ENCODE measurements at places on chromosomes 11 and 22.
A peak's percentile ranks its signal among the peaks of the same experiment; 100 is the strongest.

- DNase-seq, result no peak
Measured at GRCh38 chr22:49042066-49042465, 785.6 kb downstream of the BRD1 start.

- no peak for DNase-seq
Measured at GRCh38 chr11:17401841-17402240, 13.4 kb upstream of the KCNJ11 start.

DNA sequence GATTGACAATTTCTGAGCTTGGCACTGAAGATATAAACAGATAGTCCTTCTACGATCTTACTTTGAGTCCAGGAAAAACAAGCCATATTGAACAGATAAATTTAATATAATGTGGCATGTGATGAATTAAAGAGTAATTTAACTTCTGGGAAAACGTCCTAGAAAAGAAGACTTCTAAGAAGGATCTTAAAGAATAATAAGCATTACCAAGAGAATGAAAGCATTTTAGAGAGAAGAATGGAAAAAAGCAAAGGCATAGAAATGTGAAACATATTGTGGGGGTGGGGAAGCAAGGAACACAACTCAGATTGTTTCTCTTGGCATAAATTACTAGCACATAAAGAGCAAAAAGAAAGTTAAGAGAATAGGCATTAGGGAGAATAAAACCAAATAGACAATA lies 5.4 kb downstream of the DDIAS start:
- DNase-seq, result no peak

GRCh38 chr22:41092023-41092817 lies at the start of gene EP300:
Gene EP300 (plus strand): TSS chr22:41092592. CDS start chr22:41093005, 413 bp downstream.
- peak; percentile 93 for DNase-seq

DNA sequence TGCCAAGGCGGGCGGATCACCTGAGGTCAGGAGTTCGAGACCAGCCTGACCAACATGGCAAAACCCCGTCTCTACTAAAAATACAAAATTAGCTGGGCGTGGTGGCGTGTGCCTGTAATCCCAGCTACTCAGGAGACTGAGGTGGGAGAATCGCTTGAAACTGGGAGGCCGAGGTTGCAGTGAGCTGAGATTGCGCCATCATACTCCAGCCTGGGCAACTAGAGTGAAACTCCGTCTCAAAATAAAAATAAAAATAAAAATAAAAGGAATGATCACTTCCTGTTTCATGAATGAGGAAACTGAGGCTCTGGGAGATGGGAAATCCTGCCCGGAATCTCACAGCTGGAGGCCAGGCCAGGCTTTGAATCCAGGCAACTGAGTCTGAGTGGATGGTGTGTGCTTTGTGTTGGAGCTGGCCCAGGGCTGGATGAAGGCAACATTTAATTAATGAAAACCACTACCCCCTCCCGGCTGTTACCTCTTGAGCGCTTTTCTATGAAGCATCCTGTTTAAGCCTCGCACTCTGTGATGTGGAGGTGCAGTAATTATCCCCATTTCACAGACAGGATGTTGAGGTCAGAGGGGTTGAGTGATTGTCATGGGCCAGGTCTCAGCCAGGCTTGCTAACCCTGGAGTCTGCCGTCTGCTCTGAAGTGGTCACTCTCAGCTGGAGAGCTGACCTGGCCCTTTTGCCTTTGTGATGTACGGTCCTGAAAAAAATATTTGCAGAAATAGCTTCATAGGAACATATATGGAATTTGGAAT lies 27.8 kb downstream of the LRP5 start:
- no peak for DNase-seq

- no peak for DNase-seq
Measured at GRCh38 chr11:464316-464715, 14.2 kb downstream of the PTDSS2 start.

- DNase-seq, result no peak
Measured at GRCh38 chr11:94518300-94518699, 6.0 kb downstream of the C11orf97 start.

DNA sequence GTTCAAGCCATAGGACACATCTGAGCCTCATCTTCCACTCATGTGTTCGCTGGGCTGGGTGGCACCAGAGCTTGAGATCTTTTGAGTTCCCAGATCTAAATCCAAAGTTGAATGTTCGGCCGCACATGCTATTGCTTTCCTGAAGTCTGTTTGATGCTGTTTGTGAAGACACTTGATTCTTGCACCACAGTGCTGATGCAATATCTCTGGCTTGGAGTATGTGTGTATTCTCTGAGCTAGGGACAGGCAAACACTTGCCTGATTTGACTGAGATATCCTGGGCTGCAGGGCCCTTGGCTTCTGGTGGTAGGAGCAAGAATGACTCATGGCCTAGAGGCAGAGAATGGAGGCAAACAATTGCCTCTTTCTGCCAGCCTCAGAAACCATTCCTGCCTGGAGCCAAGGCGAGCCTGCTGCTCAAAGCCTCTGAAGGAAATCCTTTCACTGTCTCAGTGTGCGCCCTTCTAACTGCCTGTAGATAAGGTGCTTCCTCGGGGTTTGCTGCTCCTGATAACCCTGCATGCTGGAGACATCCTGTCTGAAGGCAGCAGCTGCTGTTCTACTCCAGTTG lies 73.0 kb downstream of the CYB5R2 start:
- peak; percentile 90 for DNase-seq

DNA sequence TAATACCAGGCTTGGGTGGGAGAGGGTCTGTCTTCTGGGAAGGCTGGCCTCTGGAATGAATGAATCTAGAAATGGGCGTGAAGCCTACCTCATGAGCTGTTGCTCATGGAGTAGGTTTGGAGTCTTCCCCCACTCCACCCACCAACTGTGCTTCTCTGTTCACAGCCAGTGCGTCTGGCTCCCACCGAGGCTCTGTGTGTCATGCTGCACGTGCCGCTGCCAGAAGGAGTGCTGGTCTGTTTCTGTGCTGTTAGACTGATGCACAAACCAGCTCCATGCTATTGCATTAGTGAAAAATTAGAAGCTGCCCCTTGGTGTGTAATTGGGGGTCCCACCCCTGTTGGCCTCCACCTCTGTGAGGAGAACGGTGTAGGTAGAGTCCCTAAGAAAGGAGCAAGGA lies 132.3 kb upstream of the PARVA start:
- no peak for DNase-seq

DNA sequence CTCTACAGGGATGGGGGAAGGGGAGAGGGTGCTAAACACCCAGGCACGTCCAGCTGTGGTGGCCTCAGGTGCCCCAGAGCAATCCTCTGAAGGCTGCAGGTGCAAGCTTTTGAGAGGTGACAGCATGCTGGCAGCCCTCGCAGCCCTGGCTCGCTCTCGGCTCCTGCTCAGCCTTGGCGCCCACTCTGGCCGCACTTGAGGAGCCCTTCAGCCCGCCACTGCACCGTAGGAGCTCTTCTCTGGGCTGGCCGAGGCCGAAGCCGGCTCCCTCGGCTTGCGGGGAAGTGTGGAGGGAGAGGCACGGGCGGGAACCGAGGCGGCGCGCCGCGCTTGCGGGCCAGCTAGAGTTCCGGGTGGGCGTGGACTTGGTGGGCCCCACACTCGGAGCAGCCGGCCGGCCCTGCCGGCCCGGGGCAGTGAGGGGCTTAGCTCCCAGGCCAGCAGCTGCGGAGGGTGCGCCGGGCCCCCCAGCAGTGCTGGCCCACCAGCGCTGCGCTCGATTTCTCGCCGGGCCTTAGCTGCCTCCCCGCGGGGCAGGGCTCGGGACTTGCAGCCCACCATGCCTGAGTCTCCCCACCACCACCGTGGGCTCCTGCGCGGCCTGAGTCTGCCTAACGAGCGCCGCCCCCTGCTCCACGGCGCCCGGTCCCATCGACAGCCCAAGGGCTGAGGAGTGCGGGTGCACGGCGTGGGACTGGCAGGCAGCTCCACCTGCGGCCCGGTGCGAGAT lies 112.1 kb downstream of the TRIM29 start:
- DNase-seq, result no peak

- no peak for DNase-seq
Measured at GRCh38 chr22:17214416-17215043, 4.7 kb downstream of the ADA2 start.

- no peak for DNase-seq
Measured at GRCh38 chr11:103370076-103370475, 260.9 kb downstream of the DYNC2H1 start.

DNA sequence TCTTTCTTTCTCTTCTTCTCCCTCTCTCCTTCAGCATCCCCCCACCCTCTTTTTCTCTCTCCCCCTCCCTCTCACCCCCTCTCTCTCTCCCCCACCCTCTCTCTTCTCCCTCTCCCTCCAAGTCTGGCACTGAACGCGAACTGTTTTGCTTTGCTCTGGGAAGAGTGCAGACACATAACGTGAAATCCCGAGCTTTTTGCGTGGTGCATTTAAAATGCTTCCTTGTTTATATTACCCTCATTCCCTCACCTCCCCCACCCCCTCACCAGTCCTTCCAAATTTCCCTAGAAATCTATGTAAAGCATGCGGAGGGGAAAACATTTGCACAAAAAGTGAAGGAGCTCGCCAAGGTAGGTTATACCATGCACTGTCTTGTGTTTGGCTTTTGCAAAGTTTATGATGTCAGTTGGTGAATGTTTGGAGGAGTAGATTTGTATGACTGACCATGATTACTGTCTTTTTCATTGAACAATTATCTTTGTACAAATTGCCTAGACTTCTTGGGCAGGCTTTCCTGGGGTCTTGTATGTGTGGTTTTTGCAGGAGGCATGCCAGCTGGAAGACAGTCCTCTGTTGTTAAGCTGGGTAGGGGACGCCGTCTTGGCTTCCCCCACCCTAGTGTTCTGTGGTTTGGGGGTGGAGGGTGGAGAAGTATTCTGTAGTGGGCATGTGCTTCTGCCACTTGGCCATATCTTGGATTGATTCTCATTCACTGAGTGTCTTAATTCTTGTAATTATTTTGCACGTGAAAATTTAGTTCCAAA lies 123.7 kb upstream of the HSD17B12 start:
- no peak for DNase-seq

DNA sequence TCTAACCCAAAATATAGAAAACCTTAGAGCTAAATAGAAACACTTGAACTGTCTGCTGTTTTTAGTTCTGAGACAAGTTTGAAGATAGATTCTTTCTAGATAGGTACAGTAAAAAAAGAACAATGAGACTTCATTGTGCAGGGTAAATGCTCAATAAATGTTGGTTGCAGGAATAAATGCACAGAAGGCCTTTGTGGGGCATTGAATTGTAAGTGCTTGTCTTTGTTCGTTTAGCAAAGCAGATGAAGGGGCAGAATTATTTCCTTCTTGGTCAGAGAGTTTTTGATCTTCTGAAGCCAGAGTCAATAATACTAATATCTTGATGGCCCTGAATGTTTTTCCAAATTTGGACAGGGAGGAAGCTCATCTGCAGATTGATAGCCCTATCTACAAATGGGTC lies 340.4 kb downstream of the OPCML start:
- no peak for DNase-seq

DNA sequence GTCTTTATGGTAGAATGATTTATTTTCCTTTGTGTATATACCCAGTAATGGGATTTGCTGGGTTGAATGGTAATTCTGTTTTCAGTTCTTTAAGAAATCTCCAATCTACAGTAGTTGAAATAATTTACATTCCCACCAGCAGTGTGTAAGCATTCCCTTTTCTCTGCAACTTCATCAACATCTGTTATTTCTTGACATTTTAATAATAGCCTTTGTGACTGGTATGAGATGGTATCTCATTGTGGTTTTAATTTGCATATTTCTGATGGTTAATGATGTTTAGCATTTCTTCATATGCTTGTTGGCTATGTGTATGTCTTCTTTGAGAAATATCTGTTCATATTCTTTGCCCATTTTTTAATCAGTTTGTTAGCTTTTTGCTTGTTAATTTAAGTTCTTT lies 901.2 kb downstream of the METTL15 start:
- DNase-seq, result no peak

DNA sequence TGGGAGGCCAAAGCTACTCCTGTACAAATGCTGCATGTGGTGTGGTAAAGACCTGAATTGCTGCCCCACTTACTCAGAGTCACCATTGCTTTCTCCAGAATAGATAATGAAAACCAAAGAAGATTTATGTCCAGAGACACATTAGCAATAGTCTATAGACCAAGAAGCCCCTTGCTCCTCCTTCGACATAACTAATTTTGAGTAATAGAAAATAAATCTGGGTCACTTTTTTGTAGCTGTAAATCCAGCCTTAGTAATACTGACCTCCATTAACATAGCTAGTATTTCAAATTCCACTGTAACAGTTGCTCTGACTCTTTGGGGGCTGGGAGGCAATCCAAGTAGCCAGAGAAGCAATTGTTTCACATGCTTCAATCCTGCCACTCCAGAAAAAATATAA lies 145.9 kb downstream of the MAML2 start:
- no peak for DNase-seq

DNA sequence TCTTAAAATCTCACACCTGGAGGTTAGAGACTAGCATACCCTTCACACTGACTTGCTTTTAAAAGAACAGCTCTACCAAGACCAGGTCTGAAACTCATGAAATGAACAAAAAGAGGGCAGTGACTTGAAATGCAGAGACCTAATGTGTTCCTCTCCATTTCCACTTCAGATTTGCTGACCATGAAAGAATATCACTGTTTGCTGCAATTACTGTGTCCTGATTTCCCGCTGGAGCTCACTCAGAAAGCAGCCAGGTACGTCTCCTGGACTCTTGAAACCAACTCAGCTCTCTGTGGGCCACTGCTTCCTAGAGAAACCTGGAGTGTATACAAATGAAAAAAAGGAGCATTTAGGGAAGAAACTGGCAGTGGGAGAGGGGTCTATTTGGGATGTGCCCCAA lies 39.2 kb downstream of the ARFGAP2 start:
- DNase-seq, result no peak

DNA sequence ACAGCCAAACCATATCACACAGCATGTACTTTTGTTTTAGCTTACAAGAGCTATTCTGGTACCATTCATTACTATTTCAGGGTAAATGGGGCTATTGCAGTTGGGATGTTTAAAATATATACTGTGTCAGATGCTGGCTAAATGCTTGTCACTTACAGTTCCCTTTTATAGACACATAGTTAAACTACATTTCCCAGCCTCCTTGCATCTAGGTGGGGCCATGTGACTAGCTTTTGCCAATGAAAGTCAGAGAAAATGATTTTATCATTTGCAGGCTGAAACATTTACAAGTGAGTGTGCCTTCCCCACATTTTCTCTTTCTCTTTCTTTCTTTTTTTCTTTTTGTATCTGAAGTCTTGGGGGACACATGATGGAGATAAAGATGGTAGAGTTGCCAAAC lies 7.8 kb upstream of the IFTAP start:
- DNase-seq, result no peak

DNA sequence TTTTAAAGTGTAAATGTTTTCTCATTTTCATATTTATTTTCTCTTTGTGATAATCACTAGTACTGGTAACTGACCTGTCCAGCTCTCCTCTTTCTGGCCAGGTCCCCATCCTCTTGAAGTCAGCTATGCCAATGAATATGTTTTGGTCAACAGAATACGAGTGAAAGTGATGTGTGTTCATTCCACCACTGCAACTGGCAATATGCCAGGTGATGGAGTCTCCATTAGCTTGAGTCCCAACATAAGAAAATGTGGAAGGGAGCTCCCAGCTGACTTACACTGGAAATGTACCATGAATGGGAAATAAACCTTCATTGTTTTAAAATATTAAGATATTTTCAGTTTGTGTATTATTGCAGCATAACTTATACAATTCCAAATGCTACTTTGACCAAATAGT lies 75.8 kb downstream of the CCDC34 start:
- no peak for DNase-seq

- no peak for DNase-seq
Measured at GRCh38 chr11:120272303-120272702, 32.4 kb downstream of the POU2F3 start.

GRCh38 chr22:35643991-35644390 lies 4.3 kb upstream of the APOL6 start:
- DNase-seq, result no peak
